ENCODE measurements at places on chromosomes 5 and 9. TPM values are rescaled to one million over a fixed set of nuclear protein-coding genes. Genes with fewer than 3 reads are reported as not detected.

Gene TTC23L
- total RNA-seq, result not detected

- no peak for DNase-seq
Observed at GRCh38 chr9:20703146-20703545, 19.1 kb downstream of the FOCAD start.

- no peak for DNase-seq
Observed at GRCh38 chr5:67299231-67299735, 102.7 kb upstream of the CD180 start.

- DNase-seq, result no peak
Observed at GRCh38 chr5:39948341-39948740, 523.6 kb upstream of the DAB2 start.

DNA sequence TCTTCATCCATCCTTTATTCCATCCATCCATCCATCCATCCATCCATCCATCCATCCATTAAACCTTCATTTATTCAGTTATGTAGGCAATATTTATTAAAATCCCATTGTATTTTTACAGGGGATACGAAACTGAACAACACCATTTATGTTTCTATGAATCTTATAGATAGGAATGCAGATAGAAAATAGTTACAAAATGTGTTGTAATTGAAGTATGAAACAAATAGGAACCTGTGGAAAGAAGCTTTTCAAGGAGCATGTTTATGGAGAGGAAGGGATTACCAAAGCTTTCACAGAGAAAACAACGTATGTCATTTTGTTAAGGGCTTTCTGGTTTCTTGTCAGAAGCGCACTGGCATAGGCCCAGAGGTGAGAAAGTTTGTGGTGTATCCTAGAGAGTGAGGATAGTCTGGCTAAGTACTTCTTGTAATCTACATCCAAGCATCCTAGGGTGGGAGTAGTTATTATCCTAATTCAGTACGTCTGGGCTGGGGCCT lies 184.0 kb downstream of the CNTLN start:
- no peak for DNase-seq

DNA sequence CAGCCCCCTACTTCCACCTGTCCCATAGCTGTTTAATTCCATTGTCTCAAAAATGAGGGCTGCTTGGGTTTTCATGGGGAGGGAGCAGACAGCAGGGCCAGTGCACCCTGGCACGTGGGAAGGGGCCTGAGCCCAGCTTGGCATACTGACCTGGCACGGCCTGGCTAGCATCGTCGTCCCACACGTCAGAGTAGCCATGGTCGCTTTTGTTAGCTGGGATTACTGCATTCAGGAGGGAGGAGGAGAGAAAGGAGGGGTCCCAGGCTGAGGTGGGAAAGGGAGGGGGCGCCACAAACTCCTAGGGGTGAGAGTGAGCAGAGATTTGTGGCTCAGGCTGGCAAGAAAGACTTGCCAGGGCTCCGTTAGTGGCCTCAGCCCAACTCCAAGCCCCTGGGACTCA lies 21.1 kb upstream of the CYSTM1 start:
- no peak for DNase-seq

- no peak for DNase-seq
Observed at GRCh38 chr5:99019254-99019653, 90.4 kb upstream of the CHD1 start.

Gene ARHGEF28
- 0.14 TPM for total RNA-seq

DNA sequence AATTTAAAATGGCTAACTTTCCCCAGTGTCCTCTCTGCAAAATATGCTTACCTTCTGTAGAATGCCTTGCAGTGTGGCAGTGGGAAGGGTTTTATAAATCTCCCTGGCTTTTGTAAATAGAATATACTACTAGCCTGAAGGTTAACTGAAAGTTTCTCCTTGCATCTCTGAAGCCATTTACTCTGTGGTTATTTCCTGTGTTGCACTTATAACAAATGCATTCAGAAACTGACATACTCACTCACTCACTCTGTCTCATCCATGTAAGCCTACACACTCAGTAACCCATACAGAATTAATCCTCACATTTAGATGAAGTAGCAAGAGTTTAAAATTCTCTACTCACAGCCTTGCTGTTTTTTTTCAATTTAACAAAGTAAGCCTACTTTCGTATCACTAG lies 87.1 kb upstream of the SH3GL2 start:
- DNase-seq, result no peak

DNA sequence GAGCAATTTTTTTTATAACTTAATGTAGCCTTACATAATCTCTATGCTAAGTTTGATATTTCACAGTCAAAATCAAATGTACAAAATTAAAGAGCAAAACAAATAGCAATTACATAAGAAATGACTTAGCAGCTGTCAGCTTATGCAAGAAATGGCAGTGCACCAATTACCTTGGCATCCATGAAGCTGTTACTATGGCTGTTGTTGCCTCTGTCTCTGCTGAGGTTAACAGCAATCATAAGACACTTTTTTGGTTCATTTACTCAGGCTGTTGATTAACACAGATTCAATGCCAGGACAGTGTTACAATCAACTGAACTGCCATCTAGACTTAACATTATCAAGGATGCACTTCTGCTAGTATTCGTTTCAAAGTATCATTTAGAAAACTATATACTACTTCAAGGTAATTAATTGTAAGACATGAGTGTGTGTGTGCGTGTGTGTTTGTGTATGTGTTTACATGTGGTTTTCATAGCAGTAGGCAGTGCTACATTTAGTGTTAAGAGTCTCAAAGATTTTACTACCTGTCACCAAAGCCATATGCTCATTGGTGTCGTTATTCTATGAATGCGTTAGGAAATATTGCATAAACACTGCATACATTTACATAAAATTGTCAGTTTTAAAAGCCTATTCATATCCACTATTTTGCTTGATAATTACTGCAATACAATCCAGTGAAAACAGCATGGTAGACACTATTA lies 1084.2 kb upstream of the COX7C start:
- DNase-seq, result no peak

DNA sequence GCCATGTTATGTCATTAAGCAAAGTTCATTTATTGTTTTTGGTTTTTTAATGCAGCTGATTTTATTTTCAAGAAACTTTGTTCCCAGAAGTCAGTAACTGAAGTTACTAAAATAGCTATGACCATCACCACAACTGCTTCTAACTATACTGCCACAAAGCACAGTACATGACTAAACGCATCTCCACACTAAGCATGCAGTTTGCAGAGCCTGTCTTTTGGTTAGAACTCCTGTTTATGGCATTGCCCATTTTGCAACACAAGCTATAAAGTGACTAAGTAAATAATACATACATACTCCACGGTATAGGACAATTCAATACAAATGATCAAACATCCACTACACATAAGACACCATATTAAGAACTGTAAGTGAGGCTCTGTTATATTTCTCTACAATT lies 109.7 kb downstream of the MLLT3 start:
- DNase-seq, result no peak

- DNase-seq, result no peak
Observed at GRCh38 chr9:131197160-131197911, 72.0 kb downstream of the NUP214 start.

Gene C9
- total RNA-seq, result not detected

- no peak for DNase-seq
Observed at GRCh38 chr5:123389794-123390193, 33.4 kb downstream of the CEP120 start.

DNA sequence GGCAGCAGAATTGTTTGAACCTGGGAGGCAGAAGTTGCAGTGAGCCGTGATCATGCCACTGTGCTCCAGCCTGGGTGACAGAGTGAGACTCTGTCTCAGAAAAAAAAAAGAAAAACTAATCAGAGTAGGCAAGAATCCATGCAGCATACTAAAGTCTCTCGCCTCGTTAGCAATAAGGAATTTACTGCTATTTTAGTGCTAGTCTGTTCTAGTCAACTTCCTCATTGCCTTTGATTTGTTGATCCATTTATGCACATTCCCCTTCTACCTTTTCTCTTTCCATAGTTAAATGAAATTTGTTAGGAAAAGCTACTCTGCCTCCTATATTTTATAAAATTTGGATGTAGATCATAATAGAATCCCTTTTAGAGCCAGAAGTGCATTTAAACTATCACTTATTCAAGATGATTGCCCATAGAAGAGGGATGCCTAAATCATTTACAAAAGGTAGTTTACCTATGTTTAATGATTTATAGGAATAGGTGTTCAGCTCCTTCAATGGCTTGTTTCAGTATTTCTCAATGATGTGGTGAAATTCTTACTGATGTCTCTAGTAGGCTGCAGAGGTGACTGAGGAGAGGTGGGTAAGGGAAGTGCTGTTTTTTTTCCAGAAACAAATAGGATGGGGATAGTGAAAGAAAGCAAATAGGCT lies 1.9 kb downstream of the LRRC19 start:
- no peak for DNase-seq

Gene PLPP1
- total RNA-seq, result 25.9 TPM

Gene CDC25C
- 13.2 TPM for total RNA-seq

GRCh38 chr9:116274293-116274692 lies 120.7 kb downstream of the PAPPA start:
- no peak for DNase-seq

Gene ARID3C
- total RNA-seq, result not detected

- DNase-seq, result no peak
Observed at GRCh38 chr9:101462558-101462957, 27.0 kb upstream of the ALDOB start.

Gene SHISAL2B
- not detected for total RNA-seq

DNA sequence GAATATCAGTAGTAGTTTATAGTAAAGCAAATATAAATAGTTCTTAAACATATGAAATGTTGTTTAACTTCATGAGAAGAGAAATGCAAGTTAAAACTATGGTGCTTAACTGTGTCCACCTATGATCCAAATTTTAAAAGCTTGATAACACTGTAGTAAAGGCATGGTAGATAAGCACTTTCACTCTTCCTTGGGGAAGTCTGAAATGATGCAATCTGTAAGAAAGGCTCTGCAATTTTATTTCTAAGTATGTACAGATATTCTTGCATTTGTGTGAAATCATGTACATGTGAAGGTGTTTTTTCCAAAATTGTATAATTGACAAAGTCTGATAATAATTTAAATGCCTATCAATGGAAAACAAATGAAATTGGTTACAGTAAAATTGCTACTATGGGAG lies 66.9 kb downstream of the SYK start:
- no peak for DNase-seq

- DNase-seq, result no peak
Observed at GRCh38 chr9:115367780-115368525, 250.0 kb upstream of the TNC start.

- DNase-seq, result no peak
Observed at GRCh38 chr5:37771731-37772130, 68.1 kb downstream of the GDNF start.

GRCh38 chr5:180053061-180053602 lies 18.4 kb downstream of the RNF130 start:
- DNase-seq, result no peak

Gene MCTP1
- total RNA-seq, result 1.6 TPM

DNA sequence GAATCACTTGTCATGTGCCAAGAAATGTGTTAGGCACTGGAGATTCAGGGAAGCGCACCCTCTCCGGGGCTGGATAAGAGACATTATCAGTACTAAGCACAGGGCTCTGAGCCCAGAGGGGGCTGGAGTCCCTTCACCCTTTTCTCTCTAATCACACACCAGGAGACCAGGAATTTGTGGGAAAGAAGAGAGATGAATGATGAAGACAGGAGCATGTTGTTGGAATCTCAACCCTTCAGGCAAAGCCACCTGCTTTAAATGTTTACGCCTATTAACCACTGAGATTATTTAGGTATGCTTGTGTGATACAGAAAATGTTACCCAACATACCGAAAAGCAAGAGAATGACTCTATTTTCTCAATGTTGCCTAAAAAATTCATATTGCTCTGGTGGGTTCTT lies 119.8 kb downstream of the ENTREP1 start:
- DNase-seq, result no peak

Gene NR2F1
- total RNA-seq, result not detected

- no peak for DNase-seq
Observed at GRCh38 chr9:84839541-84839940, 170.0 kb downstream of the NTRK2 start.

- DNase-seq, result no peak
Observed at GRCh38 chr5:72163349-72163983, 56.2 kb downstream of the MAP1B start.

DNA sequence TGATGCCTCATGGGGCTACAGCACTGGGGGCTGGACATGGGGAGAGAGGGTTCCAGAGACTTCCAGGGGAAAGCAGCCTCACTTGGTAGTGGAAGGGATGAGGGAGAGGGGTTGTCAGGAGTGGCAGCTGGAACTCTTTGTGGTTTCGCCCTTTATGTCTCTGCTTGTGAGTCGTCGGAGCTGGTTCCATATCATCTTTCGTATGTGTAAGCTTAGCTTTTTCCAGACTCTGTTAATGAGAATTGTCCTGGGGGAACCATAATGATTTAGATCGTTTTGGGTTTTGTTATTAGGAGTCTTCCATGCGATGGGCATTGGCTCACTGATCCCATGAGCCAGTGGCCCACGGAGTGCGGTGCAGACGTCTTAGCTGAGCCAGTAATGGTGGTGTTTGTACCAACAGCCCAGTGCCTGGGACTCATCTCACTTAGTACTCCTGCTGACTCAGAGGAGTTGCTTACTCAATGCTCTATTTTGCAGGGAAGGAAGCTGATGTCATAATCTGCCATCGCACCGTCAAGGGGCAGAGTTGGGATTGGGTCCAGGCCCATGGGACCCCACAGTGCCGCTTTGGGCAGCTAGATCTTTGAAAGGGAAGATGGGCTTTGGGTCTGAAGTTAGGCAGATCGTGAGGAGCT lies 48.5 kb downstream of the NEK6 start:
- DNase-seq, result no peak

Gene MELK
- 47.2 TPM for total RNA-seq
